ENCODE measurements at places on chromosomes 5 and 9.

GRCh38 chr9:33159777-33160127 is 7.4 kb downstream of the B4GALT1 start:
- DNase-seq, result no peak

DNA sequence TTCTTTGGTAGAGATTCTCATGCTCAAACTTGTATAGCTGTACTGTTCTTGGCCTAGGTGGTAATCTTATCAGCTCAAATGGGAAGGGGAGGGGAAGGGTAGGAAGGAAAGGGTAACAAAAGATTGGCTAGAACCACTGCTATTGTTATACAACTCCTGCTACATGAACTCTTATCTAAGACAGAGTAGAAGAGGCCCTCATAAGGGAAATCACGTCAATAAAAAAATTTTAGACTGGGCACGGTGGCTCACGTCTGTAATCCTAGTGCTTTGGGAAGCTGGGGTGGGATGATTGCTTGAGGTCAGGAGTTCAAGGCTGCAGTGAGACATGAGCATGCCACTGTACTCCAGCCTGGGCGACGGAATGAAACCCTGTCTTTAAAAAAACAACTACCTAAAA is 15.9 kb downstream of the STOM start:
- no peak for DNase-seq

- DNase-seq, result no peak
These were observed 743.0 kb downstream of the KCTD16 start for GRCh38 chr5:144913661-144914060.

GRCh38 chr5:66985417-66985816 is 211.2 kb downstream of the CD180 start:
- DNase-seq, result no peak

GRCh38 chr5:107799306-107799705 is 128.6 kb upstream of the EFNA5 start:
- DNase-seq, result no peak

GRCh38 chr5:170444969-170445505 is 55.9 kb upstream of the KCNMB1 start:
- no peak for DNase-seq

DNA sequence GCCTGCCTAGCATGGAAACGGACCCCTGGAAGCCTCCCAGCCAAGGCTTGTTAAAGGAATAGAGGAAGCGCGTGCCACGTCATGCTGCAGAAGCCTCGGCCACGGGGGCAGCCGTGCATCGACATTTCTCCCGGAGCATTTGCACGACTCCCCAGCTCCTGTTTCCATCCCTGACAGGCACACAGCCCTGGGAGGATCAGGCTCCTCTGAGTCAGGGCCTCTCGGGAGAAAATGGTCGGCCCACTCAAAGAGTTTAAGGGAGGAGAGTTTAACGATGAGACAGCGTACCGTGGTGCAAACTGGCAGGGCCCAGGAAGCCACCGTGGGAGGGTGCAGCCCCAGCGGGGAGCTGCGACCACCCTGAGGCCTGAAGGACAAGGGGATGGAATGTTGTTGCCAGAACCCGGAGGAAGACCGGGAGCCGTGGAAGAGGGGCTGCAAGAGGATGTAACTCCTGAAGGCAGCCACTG is 213.6 kb downstream of the PAX5 start:
- DNase-seq, result no peak

DNA sequence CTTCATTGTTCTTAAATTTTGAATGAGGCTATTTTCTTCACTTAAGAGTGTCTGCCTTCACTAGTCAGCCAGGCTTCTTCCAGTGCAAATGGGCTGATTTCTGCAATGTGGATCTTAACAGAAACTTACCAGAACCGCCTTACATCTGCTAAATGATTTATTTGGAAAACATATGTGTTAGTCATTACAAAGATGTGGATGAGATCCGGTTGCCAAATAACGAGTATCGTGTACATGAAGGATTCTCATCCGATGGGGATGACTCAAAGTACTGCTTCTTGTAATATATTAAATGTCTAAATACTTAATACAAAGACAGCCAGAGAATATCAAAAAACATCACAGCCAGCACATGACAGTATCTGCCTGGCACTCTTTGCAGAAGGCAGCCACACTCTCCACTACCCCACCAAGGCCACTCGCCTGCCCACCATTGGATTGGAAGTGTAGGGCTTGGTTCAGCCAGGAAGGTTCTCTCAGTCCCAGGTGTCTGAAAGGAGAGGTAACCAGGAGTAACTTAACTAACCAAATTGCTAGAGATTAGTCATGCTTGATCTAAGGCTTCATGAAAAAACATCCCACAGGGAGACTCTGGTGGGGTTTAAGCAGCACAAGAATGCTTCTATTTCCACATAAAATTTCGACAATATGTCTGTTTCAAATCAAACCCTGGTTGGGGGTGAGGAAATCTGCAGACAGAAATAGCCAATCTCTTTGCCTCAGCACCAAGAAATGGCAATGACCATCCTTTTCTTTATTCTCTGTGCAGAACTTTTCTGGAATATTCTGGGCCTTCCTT is 174.8 kb downstream of the GADD45G start:
- DNase-seq, result no peak

DNA sequence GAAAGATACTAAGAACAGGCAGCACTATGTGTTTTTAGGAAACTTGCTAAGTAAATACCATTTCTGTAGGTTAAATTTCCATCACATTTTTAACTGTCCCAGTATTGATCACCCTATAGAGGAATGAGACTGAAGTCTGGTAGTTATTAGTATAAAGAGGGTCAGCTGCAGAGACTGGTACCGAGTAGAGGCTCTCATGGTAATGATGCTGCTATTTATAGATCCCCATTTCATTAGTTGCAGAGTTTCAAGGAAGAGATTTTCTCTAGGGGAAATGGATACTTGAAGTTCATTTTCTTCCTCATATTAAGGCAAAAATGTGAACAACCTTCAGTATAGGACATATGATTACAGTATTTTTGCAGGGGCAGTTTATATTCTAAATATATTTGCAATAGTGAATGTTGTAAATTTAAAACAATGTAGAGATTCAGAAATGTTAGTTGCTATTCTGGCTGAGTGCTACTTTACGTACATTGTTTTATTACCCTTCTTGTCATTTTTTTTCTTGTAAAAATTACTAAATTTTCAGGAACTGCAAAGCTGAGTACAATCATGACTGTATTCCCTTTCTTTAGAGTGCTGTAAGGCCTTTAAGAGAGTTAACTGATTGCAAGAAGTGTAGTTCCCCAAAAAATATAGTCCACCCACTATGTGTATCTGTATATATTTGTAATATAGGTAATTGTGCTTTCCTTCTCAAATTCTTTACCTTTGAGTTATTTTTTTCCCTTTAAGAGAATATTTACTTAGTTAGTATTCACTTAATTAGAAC is 14.7 kb downstream of the PBX3 start:
- DNase-seq, result no peak

GRCh38 chr5:112811023-112811422 is 50.1 kb upstream of the SRP19 start:
- DNase-seq, result no peak

DNA sequence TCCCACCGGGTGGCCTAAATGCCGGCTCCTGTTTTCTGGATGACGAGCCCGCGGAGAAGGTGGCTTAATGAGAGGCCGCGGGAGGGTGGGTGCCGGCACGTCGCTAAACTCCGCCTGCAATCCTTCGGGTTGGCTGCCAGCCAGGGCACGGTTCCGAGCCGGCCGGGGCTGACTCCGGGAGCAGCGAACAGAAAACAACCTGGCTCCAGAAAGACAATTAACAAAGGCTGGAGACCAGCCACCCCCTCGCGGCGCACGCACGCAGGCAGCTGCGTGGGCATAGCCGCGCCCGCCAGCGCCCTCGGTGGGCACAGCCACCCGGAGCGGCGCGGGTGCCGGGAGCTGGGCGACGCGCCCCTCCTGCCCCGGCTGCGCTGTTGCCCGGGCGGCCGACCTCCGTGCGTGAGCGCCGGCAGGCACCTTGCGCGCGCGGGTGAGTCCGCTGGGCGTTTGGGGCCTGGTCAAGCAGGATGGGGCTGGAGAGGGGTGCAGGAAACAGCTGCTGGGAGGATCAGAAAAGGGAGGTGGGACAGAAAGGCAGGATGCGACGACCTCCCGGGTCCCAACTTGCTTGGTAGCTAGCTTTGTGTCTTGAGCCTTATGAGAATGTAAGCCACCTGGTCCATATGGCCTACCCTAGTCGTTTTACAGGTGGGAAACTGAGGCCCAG is at the start of gene ARHGEF37:
ARHGEF37 (plus strand) TSS at position 307 of the 670 bp plus-strand sequence. CDS start 16,272 bp downstream, outside the sequence.
- DNase-seq, result peak; percentile 18

- no peak for DNase-seq
These were observed 2.4 kb downstream of the LCN1 start for GRCh38 chr9:135523521-135524129.

- no peak for DNase-seq
These were observed 610.4 kb upstream of the CDH10 start for GRCh38 chr5:25255128-25255527.

Data from activated naive CD4-positive, alpha-beta T cell (primary cell).